ENCODE measurements at places on chromosomes 1 and 21. TPM values are rescaled to one million over a fixed set of nuclear protein-coding genes. Genes with fewer than 3 reads are reported as not detected.

Gene AK5
- total RNA-seq, result 0.29 TPM

- H3K27ac ChIP-seq, result no peak overlapping the region
- H3K4me1 ChIP-seq, result no peaks in the 10 kb centered on the region
- H3K27me3 ChIP-seq, result no peaks in the 10 kb centered on the region
Measured at GRCh38 chr1:32878183-32878582, 7.5 kb upstream of the FNDC5 start.

DNA sequence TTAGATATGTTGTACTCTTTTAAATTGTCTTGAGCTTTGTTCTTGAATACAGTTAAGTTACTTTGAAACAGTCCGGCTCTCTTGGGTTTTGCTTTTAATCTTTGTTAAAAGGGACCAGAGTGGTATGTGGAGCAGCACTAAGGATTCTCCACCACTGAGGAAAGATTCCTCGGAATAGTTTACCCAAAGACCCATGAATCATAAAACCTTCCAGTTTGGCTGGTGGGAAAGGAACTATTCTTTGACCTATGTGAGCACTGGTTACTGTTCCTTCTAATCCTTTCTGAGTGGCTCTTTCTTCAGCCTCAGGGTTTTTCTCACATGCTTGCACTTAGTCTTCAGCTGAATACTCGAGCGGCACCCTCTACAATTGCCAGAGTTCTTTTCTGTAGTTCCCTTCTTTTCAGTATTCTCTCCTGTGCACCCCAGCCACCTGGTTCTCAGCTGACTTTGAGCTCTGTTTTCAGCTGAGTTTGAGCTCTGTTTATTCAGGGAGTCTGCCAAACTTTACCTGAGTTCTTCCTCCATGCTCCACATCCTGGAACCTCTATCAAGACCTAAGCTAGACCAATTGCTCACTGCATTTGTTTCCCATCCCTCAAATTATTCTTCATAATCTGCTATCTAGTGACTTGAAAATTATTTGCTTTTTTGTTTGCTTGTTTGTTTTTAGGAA is 253.8 kb upstream of the PLXNA2 start:
- H3K4me1 ChIP-seq, result no peaks in the 10 kb centered on the region
- H3K4me3 ChIP-seq, result no peak overlapping the region
- H3K36me3 ChIP-seq, result no peaks in the 10 kb centered on the region
- no peak overlapping the region for H3K27ac ChIP-seq
- DNase-seq, result no peak

- H3K27ac ChIP-seq, result no peak overlapping the region
- no peak for DNase-seq
- H3K36me3 ChIP-seq, result no peaks in the 10 kb centered on the region
- no peaks in the 10 kb centered on the region for H3K27me3 ChIP-seq
- H3K4me1 ChIP-seq, result no peaks in the 10 kb centered on the region
Measured at GRCh38 chr1:196861429-196861828, 26.4 kb upstream of the CFHR4 start.

DNA sequence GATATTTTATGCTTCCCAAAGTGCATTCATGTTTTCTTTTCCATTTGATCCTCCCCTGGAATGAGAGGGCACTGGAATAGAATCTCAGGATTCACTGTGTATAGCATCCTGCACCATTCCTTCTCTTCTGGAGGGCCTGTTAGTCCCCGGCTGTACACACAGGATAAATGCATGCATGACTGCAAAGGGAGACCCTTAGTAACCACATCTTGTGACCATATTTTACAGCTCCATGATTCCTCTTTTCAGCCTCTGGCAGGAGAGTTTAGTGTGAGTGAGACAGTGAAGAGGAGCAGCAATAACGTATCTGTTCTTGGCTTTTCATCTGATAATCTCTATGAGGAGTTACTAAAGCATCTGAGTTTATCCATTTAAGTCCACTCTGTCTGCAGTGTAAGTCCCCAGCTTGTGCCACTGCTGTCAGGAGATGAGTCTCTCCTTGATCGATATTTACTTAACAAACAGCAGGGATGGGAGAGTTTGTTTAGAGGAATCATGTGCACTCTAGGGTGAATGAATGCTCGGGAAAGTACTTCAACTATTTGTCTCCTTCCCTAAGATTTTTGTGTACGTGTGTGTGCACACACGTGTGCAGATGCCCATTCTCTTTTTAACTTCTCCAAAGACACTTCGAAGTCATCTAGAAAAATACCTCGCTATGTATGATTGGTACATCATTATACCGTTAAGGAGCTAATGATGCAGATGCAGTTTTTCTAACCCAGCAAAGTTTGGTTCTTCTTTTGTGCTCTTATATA is 41.1 kb downstream of the PROX1 start:
- H3K4me3 ChIP-seq, result no peak overlapping the region
- no peaks in the 10 kb centered on the region for H3K4me1 ChIP-seq
- no peaks in the 10 kb centered on the region for H3K36me3 ChIP-seq
- H3K27me3 ChIP-seq, result no peaks in the 10 kb centered on the region
- H3K27ac ChIP-seq, result no peak overlapping the region
- DNase-seq, result no peak

GRCh38 chr21:33455686-33456446 is 23.9 kb downstream of the TMEM50B start:
- no peak overlapping the region for H3K4me3 ChIP-seq
- H3K27ac ChIP-seq, result no peak overlapping the region
- no peaks in the 10 kb centered on the region for H3K36me3 ChIP-seq
- no peaks in the 10 kb centered on the region for H3K4me1 ChIP-seq
- DNase-seq, result no peak
- H3K27me3 ChIP-seq, result no peaks in the 10 kb centered on the region

Measured in left lung (tissue), 14 donors.